Adipocyte (in vitro differentiated cells): ENCODE measurements at places on chromosomes 6 and 20.
A peak's percentile ranks its signal among the peaks of the same experiment; 100 is the strongest.

DNA sequence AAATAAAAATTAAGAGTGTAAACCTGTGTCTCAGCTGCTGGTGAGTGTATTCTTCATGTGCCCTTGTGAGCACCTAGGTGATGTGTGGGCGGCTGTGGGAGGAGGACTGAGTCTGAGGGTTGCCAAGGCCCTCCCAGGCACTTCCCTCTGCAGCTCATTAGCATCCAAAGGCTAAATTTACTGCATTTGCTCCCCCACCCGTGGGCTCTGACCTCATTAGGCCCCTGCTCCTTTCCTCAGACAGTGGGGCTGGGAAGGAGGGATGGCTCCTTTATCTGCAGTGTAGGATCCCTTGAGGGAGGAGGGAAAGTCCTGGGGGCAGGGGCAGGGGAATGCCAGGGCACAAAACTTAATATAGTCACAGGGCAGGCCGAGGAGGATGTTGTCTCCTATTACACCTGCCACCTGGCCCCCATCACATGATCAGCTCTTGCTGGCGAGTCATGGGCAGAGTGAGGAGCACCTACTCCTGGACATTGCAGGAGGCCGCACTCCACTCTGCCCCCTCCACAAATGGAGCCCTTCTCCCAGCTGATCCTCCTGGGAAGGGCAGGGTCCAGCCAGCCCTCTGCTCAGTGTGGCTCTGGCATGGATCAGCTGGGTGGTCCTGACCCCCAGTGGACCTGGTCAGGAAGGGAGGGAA lies 133.2 kb downstream of the MRPL14 start:
- DNase-seq, result no peak

- no peak for DNase-seq
Observed at GRCh38 chr6:113466526-113466925, 390.6 kb upstream of the MARCKS start.

DNA sequence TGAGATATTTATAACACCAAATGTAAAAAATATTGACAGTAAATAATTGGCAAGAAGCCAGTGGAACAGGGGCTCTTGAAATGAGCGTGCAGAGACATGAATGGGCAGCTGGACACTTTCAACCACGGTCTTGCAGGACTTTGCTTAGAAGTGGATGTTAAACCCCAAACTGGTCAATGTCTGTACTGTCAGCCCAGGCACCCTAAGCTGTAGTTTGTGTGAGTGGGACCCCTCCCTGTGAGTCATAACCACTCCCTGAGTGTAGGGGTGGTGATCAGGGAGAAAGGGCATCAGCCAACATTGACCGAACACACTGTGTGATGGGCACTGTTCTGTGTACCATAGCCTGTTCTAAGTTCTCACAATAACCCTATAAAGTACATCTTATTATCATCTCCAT lies 108.6 kb downstream of the FIG4 start:
- no peak for DNase-seq

DNA sequence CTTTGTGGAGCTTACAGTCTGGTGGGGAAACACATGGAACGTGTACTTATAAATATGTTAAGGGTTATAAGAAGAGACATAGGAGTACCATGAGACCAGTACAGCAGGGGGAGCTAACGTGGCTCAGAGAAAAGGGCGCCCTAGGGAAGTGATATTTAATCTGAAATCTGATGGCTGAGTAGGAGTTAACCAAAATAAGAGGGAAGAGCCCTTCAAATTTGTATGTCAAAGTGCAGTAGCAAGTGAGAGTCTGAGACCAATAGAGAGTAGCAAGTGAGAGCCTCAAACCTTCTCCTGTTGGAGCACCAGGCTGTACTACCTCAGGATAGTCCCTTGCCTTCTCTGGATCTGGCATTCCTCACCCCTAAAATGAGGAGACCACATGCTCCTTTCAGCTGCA lies 6.1 kb upstream of the PKIG start:
- DNase-seq, result peak; percentile 38

GRCh38 chr6:133891149-133891926 lies 2.4 kb downstream of the TCF21 start:
- peak; percentile 68 for DNase-seq

DNA sequence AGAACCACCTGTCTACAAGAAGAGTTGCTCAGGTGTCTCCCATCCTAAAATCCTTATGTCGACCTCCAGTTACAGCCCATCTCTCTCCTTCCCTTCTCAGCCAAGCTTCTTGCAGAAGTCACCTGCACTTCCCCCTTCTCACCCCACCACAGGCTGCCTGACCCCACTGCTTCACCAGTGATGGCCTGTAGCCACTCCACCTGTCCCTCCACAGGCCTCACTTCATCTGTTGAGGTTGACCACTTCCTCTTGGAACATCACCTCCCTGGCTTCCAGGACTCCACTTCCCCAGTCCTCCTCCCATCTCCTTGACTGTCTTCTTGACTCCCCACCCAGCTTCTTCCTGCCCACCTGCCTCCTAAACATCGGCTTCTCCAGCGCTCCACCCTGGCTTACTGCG lies 25.4 kb downstream of the MRPL14 start:
- no peak for DNase-seq

GRCh38 chr20:16501301-16501700 lies 71.9 kb downstream of the KIF16B start:
- peak; percentile 7 for DNase-seq

- no peak for DNase-seq
Observed at GRCh38 chr6:16637635-16638034, 123.6 kb downstream of the ATXN1 start.

DNA sequence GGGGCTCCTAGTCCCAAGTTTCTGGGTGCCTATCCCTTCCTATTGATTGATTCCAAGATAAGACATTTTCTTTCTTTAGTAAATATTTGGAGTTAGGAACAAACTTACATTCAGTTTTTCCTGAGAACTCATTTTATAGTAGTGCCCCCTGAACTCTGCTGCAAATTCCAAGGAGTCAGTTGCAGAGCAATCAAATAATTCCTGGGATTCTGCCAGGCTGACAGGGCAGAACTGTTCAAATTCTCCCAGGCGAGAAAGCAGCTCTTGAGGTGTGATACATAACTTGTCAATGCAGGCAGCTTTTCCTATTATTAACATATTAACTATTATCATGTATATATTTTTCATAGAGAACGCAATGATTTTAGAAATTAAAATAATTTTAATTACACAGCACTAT lies 15.9 kb upstream of the ZBTB24 start:
- no peak for DNase-seq

DNA sequence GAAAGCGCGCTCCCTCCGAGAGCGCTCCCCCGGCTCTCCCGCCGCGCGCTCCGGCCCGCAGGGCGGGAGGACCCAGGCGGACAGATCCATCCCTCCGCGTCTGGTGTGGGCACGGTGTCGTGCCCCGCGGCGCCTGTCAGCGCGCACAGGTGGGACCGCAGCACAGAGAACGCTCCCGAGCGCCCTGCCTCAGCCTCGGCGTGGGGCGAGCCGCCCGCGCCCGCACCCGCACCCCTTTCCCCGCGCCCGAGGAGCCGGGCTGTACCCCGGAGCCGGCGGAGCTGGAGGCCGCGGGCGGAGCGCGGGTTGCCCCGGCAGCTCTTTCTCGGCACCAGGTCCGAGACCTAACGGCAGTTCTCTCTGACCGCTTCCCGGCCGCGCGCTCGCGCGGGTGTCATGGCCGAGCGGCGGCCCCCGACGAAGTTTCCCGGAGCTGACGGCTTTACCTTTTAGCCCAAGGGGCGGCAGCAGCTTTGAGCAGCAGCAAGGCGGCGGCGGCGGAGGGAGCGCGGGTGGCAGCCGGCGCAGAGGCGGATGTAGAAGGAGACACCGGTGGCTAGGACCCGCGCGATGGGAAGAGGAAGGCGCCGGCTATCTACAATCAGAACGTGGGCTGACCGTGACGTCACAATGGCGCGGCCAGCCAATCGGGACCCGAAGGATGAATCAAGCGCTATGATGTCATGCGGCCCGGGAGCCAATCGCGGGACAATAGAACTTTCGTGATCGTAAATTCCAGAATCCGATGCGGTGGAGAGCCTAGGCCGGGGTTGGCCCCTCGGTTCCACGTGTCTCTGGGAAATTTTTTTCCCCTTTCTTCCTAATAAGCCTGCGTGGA lies at the start of gene ELOVL5:
TSS of gene ELOVL5 (minus strand) at position 580 of the 838 bp plus-strand sequence. CDS start 53,251 bp downstream, outside the sequence.
- peak; percentile 100 for DNase-seq

DNA sequence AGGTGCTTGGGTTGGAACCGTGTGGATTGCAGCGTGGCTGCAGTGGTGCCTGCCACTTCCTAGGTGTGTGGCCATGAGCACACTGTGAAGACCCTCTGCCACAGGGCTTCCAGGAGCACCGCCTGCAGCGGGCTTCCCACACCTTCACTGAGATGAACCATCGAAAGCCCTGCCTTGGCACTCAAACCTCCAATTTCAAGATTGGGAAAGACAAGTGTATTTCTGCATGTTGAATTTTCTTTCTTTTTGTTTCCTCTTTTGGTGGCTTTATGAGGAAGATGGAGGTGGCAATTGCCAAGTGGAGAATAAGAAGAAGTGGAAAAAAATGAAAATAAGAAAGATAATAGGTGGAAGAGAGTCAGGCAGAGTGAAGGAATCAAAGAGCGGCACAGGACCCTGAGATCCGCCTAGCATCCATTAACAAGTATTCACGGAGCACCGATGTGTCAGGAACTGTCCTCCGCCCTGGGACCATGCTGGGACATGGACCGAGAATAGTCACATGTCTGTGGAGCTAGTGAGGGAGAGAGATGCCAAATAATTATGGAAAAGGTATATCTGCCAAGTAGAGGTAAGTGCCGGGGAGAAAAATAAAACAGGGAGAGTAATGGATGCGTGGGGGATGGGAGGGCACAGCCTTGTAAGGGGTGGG lies 159.9 kb downstream of the BCAS1 start:
- DNase-seq, result no peak

DNA sequence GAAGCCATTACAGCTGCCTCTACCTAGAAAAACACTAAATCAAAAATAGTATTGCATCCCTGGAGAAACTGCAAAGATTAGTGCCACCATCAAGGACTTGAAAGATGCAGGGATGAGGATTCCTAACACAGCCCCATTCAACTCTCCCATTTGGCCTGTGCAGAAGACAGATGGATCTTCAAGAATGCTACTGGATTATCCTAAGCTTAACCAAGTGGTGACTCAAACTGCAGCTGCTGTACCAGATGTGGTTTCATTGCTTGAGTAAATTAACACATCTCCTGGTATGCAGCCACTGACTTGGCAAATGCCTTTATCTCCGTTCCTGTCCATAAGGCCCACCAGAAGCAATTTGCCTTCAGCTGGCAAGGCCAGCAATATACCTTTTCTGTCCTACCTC lies 117.4 kb downstream of the TBC1D32 start:
- DNase-seq, result peak; percentile 4

GRCh38 chr6:165266621-165267020 lies 42.8 kb downstream of the C6orf118 start:
- DNase-seq, result no peak

DNA sequence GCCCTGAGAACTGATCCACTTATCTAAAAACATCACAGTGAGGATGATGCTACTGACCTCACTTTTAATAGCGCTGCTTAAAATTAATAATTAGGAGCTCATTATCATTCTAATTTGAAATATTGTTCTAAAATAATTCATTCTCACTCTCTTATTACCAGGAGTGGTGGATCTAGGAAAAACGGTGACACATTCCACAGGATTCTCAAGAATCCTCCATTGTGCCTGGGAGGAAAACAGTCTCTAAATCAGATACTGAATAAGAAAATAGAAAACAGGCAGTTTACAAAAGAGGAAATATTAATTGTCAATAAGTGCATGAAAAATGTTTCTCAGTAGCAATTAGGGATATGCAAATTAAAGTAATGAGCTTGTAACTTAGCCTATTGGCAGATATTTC lies 187.4 kb downstream of the TENT5A start:
- DNase-seq, result no peak

DNA sequence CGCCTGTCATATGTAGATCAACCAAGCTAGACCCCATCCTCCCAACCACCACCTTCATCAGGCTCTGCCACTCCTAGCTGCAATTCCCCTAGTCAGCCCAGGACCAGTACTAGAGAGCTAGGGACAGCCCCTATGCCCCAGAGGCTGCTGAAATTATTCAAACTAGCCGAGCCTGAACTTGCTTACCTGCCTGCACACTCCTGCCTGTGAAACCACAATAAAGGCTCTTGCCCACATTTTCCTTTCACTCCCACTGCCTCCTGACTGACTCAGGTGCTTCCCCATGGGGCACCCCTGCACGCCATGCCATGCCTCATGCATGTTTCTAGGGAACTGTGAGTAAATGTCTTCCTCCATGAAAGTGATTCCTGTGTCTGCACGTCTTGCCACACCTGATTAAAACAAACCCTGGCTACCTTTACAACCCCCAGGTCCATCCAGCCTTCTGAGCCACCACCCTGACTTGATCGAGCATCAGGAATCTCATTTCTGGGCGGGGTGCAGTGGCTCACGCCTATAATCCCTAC lies 66.5 kb upstream of the IER3 start:
- no peak for DNase-seq

- no peak for DNase-seq
Observed at GRCh38 chr6:82704045-82704444, 340.4 kb downstream of the TPBG start.

- no peak for DNase-seq
Observed at GRCh38 chr6:151265282-151265681, 25.5 kb downstream of the AKAP12 start.

DNA sequence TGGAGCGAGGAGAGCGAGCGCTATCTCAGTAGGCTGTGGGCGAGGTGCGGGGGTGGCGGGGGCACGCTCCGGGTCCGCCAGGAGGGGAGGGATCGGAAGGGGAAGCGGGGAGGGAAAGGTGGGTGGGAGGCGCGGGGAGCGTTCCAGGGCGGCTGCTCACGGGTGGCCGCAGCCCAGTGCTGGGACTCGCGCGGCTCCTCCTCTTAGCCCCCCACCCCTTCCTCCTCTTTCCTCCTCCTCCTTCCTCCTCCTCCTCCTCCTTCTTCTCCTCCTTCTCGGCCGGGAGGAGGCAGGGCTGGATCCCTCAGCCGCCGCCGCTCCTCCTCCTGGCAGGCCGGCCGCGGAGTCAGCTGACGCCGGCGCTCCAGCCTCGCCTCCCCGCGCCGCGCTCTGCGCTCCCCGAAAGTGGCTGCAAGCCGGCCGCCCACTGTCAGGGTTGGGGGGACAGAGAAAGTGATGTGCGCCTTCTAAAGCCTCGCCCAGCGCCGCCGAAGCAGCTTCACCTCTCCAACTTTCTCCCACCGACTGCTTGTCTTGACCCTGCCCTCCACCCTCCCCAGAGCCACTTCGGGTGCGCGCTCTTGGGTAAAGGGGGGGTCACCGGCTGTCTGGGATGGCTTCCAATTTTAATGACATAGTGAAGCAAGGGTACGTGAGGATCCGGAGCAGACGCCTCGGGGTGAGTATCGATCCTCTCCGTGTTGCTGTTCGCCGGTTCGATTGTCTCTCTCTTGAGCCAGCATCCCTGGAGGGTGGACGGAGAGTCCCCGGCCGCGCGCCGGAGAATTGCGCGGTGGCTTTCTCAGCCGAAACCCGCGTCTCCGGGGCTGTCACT lies at the start of gene DOK5:
TSS of gene DOK5 (plus strand) at position 260 of the 835 bp plus-strand sequence. CDS start at position 614, 354 bp downstream.
- DNase-seq, result peak; percentile 91

DNA sequence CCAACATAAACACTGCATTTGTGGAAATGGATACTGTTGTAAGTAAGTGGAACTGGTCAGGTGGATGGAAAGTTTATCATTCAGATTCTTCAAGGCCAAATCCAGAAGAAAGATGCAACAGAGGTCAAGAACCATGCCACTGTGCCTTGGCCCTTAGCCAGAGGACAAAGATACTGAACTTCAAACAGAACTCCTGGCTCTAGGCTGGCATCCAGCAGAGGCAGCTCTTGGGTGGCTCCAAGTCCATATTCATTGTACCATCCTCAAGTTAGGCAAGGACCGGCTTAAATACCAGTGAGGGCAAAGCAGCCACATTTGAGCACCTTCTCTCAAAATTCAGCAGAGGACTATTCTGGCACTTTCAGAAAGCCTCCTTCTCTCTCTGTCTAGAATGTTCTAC lies 53.2 kb downstream of the DNAAF9 start:
- no peak for DNase-seq
